ENCODE measurements at places on chromosomes 2 and 18.

DNA sequence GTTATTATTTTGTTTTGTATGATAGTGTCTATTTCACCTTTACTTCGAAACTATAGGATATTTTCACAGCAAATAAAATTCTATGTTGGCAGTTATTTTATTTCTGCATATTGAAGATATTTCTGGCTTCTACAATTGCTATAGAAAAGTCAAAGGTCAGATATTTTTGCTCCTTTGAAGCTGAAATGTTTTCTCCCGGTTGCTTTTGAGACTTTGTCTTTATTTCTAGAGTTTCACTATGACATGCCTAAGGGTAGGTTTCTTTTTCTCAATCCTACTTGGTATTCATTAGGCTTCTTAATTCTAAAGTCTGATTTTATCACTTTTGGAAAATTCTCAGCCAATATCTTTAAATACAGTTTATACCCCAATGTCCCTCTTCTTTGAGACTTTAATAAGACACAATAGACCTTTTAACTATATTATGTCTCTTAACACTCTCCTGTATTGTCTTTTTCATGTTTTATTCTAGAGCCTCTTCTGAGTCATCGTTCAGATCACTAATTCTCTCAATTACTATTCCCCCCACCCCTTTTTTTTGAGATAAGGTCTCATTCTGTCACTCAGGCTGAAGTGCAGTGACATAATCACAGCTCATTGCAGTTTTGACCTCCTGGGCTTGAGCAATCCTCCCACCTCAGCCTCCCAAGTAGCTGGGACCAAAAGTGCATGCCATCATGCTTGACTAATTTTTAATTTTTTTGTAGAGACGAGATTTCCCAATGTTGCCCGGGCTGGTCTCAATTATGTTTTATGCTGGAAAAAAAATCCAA is 50.5 kb downstream of the USP37 start:
- no peak for DNase-seq

- DNase-seq = peak; percentile 4
Measured at GRCh38 chr2:22355816-22356433, 1029.1 kb upstream of the KLHL29 start.

GRCh38 chr2:102027036-102027980 is 35.5 kb downstream of the IL1R2 start:
- no peak for DNase-seq

GRCh38 chr2:25617948-25618646 is 55.3 kb downstream of the DTNB start:
- no peak for DNase-seq

GRCh38 chr2:60661073-60661738 is 94.9 kb upstream of the PAPOLG start:
- no peak for DNase-seq

DNA sequence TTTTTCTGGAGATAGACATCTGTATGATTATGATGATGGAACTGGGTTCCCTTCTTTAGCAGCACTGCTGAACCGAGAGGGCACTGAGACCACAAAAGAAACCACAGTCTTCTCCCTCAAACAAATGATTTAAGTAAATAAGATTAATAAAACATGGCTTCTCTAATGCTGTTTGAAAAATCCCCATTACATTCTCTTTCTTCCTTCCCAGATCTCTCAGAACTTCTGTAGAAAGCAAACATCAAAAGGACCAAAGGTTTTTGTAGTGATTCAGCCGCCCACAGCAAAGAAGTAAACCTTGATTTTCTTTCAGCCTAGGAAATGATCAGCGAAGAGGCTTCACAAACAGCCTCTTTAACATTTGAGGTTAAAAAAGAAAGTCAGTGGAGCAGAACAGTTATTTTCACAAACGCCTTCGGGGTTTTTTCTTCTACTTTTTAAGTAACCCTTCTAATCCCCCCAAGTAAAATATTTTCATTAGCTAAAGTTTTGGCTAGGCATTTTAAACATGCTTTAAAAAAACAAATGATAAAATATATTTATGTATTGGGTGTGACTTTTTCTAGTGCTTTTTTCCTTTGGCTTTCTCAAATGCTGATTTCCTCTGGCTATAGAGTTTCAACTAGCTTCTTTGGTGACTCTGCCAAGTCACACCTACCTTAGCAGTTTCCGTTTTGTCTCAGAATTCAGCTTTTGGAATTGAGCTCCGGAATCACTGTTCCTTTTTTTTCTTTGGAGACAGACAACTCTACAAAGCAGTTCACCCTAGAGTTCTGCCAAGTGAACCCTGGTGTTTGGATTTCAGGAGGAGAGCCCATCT is 89.6 kb downstream of the UPP2 start:
- DNase-seq = peak; percentile 6

GRCh38 chr18:58882686-58883085 is 18.0 kb downstream of the ZNF532 start:
- no peak for DNase-seq

DNA sequence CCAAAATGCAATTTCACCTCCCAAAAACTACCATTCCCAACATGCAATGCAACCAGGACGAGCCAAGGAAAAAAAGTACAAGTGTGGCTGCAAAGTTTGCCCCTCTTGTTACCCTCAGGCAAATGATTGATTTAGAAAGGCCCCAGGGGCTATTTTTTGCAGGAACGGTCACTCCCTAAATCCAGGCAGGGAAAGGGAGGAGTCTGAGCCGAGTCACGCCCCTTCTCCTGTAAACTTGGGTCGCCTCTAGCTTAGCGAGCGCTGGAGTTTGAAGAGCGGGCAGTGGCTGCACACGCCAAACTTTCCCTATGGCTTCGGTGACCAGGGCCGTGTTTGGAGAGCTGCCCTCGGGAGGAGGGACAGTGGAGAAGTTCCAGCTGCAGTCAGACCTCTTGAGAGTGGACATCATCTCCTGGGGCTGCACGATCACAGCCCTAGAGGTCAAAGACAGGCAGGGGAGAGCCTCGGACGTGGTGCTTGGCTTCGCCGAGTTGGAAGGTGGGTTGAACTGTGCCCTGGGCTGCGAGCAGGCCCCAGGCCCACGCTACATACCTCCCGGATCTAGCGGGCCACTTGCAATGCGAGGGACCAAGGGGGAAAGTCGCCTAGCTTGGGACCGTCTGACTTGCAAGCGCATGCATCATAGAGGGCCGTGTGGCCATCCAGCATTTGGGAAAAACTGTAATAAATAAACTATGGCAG is at the start of gene GALM:
Gene GALM, plus strand, starts transcription at position 261 of the 702 bp plus-strand sequence. Its CDS starts 48 bp downstream, at position 309.
- DNase-seq = peak; percentile 25

GRCh38 chr2:233353769-233354499 is at the start of gene DGKD:
DGKD (plus strand) TSS chr2:233354494; CDS start chr2:233354519, 25 bp downstream.
- peak; percentile 71 for DNase-seq

GRCh38 chr2:74619651-74620297 is 28.4 kb downstream of the M1AP start:
- no peak for DNase-seq

- DNase-seq = no peak
Measured at GRCh38 chr2:150127995-150128394, 359.5 kb downstream of the RND3 start.

DNA sequence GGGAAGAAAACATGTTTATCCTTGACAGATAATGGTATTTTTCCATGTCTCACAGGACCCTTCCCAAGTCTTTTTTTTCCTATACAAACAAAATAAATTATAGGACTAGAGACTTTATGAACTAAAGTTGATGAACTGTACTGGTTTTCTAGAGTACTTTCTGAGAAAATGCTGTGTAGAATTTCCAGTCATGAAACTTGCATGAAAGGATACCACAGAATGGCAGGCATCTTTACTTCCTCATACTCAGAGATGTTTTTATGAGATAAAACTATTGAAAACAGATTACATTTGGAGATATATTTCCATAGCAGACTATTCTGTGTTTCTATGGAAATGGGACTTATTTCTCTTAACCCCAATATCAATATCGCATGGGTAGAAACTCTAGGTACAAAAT is 403.5 kb downstream of the PARD3B start:
- no peak for DNase-seq

DNA sequence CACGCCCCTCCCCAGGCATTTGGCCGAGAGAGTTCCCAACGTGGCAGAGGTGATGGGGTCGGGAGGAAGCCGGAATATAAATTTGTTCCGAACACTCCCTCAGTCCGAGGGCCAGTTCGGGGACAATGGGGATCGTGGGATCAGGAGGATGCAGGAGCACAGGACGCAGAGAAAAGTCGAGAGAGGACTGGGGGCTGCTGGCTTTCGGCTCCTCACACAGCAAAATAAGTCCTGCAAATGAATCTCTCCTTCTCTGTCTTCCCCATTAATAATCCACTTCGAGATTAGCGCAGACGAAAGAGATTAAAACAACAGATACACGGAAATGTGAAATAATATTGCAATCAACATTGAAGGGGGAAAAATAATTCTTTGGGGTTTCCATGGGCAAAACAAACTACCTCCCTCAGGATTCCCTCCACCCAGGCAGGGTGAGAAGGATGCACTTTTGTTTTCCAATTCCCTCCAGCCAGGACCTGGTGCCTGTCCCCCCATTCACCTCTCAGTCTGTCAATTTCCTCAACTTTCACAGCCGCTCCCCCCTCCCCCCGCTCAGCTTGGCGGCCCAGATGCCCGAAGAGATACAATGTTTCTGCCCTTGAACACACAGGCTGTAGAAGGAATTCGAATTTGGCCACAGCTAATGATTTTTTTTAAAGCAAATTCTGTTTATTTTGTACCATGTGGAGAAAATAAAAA is 3.1 kb upstream of the ZEB2 start:
- no peak for DNase-seq

- no peak for DNase-seq
Measured at GRCh38 chr18:12652861-12653401, 5.0 kb downstream of the SPIRE1 start.

- no peak for DNase-seq
Measured at GRCh38 chr2:28437149-28437835, 44.6 kb downstream of the FOSL2 start.

DNA sequence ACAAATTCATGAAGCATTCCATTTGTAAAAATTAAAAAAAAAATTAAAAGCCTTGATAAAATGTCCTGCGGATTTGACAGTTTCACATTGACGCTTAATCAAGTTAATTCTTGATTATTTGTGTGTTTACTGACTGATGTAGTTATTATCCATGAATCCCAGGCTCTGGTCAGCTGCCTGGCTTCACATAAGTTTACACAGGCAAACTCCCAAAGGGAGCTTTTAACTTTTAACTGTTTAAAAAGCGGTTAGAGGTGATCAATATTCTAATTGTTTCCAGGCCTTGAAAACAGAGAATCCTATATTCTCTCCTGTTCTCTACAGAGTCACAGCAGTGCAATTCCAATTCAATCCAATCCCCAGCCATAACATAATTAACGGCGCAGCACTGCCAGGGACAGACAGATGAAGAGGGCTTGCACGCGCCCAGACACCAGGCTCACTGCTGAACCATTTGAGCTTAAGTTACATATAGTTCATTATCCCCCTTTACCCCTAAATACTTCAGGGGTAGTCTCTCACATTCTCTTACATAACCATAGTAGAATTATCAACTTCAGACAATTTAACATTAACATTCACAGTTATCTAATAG is 47.5 kb downstream of the ATP8B1 start:
- DNase-seq = no peak

- peak; percentile 37 for DNase-seq
Measured at GRCh38 chr2:104849618-104850141, 4.2 kb upstream of the POU3F3 start.

DNA sequence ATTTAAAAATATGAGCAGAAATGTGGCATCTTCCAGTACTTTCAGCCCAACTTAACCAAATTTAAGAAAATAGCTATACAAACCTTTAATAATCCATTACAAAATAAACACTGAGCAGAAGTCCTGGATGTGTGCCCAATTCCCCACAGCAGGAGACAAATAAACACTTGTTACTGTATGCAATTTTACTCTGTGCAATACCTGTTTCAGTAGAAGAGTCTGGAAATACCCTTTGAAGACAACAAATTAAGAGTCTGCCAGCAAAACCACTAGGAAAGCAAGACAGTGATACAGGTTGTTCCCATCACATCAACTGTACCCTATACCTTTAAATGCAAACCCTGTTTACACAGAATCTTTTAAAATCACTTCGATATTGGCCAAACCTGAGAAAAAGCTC is 41.4 kb upstream of the RNU4ATAC start:
- DNase-seq = no peak

DNA sequence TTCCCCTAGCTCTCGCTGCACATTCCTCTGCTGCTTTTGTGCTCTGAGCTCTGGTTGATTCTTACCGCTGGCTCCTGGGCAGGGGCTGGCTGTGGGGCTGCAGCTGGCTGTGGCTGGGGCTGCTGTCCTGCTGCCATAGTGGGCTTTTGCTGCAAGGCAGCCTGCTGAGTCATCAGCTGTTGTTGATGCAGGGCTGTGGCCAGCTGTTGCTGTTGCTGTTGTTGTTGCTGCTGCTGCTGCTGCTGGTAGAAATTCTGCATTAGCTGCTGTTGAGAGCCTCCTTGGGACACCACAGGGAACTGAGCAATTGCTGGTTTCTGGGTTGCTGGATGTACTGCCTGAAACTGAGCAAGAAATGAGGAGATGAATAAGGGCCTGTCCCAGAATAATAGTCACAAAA is 77.2 kb upstream of the NFU1 start:
- no peak for DNase-seq

DNA sequence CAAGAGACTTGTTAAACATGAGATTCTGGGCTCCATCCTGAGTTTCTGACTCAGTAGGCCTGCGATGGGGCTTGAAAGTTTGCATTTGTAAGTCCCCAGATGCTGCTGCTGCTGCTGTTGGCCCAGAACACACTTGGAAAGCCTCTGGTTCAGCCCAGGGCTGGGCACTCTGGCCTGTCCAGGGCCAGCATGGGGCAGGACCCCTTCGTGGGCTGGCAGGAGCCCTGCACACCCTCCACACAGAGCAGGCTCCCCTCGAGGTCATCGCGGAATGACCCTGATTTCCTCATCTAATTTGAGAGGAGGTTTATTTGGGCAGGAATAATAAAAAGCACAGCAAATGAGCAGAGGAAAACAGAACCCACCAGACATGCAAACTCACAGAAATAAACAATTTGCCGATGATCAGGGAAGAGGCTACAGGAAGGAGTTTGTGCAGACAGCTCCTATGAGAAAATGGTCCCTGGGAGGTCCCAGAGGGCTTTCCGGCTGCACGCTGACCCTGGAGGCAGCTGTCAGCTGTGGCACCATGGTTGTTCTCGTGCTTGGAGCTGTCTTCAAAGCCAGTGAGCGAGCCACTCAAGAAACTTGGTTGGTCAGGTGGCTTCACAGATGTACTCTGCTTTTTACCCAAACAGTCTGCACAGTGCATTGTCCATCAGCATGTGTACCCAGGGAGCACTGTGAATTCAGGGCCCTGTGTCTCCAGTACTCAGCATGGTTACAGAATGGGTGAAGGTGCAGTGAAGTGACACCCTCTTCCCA is 119.3 kb downstream of the GLI2 start:
- no peak for DNase-seq

GRCh38 chr2:9897331-9897737 is 54.1 kb downstream of the TAF1B start:
- no peak for DNase-seq

DNA sequence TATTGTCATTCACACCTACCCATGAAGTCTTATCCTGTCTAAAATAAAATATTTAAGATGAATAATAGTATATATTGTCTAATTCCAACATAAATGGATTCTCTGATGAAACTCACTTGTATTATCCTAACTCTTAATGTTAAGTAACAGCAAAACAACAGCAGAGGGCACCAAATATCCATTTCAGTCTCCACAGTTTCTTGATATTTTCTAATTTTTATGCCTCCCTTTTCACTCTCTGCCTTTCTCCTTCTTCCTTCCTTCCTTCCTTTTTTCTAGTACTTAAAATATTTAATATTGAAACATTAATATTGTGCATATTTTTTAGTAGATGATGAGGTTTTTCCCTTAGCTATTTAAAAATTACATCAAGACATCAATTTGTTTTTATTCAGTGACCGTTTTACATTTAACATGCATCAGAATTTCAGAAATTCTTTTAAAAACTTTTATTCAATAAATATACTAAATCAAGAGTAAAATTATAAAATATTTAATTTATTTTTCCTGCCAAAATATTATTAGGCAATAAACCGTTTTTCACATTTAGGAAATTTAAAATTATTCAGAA is 97.6 kb downstream of the WDR7 start:
- no peak for DNase-seq

All from activated T-cell treated with anti-CD3 and anti-CD28 coated beads, Interleukin-2, amount 50 U/mL, for 4 hours (primary cell).